ENCODE measurements at places on chromosomes 11 and 22. TPM values are rescaled to one million over a fixed set of nuclear protein-coding genes. Genes with fewer than 3 reads are reported as not detected.

DNA sequence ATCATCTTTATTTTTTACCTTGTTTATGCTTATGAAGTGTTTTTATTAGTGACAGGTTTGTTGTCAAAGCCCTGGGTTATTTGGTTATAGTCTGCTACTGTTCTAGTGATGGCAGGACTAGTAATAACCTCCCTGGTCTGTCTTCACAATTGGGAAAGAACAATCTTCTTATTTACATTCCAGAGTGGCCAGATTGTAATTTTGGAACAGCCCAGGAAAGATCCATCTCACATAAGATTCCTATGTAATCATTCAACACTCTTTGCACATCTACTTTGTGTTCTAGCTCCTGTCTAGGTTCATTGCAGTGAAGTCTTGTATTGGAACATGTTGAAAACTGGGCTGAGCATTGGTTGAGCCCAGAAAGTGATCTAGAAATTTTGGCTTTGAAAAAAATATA lies 63.8 kb downstream of the CYB5R2 start:
- no peak overlapping the region for H3K27ac ChIP-seq
- no peak for DNase-seq
- H3K4me1 ChIP-seq = peaks cover 36% of the 10 kb centered on the region

GRCh38 chr11:70611821-70612220 lies 213.5 kb downstream of the CTTN start:
- no peak overlapping the region for H3K27ac ChIP-seq
- H3K36me3 ChIP-seq = peaks cover 5% of the 10 kb centered on the region
- DNase-seq = no peak
- H3K4me1 ChIP-seq = no peaks in the 10 kb centered on the region
- H3K4me3 ChIP-seq = no peak overlapping the region
- peaks cover 9% of the 10 kb centered on the region for H3K27me3 ChIP-seq

The TMEM121B gene
- 0.05 TPM for total RNA-seq

DNA sequence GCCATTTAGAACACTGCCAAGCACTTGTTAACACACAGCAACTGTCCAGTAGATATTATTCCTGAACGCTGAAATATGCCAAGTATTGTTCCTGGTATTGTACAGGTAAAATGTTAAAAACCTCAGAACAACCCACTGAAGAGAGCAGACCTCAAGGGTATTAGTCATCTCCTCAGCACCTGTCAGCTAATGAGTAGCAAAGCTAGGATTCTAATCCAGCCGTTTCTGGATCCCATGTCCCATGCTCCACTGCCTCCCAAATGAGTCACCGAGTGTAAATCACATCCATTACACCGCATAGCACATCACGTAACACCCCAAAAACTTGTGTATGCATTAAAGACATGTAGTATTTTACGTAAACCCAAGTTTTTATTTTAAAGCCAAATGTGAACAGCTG lies 705.4 kb upstream of the TENM4 start:
- H3K36me3 ChIP-seq = no peaks in the 10 kb centered on the region
- no peak overlapping the region for H3K27ac ChIP-seq
- H3K4me3 ChIP-seq = no peak overlapping the region
- no peaks in the 10 kb centered on the region for H3K27me3 ChIP-seq
- H3K4me1 ChIP-seq = no peaks in the 10 kb centered on the region

GRCh38 chr11:7826324-7826723 lies 29.6 kb upstream of the OR5P2 start:
- no peak for DNase-seq
- no peak overlapping the region for H3K4me3 ChIP-seq
- no peaks in the 10 kb centered on the region for H3K27me3 ChIP-seq
- no peaks in the 10 kb centered on the region for H3K4me1 ChIP-seq
- H3K27ac ChIP-seq = no peak overlapping the region
- H3K36me3 ChIP-seq = no peaks in the 10 kb centered on the region

The OR8G5 gene
- not detected for total RNA-seq

- no peak overlapping the region for H3K4me3 ChIP-seq
- H3K27me3 ChIP-seq = no peaks in the 10 kb centered on the region
- no peak for DNase-seq
- H3K4me1 ChIP-seq = no peaks in the 10 kb centered on the region
These were observed 907.1 kb downstream of the DLG2 start for GRCh38 chr11:84719935-84720577.

The RTN4RL2 gene
- 0.35 TPM for total RNA-seq

DNA sequence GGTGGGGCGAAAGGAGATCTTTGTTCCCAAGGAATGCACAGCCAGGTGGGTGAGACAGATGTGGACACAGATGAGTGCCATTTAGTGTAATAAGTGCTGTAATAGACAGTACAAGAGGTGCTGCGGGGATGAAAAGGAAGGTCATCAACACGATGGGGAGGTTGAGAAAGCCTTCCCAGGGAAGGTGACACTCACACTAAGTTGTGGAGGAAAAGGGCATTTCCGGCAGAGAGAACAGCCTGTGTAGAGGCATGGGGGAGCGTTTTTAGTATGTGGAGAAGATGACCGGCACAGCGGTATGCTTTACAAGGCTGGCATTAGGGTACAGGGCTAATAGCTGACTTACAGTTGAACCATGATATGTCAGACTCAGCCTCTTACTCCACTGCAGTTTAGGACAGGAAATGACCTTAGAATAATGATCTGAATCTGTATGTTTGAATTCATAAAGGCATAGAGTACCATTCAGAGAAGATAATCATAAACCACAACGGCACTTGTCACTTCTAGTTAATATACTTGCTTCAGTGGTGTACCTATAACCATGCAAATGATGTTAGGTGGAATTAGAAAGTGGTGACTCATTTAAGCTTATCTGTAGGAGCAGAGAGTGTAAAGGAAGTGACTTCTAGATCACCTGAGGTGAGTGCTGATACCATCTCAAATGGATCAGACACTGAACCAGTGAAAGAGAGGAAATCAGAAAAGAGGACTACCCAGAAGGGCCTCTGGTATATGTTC lies 60.6 kb downstream of the FAM83F start:
- no peak overlapping the region for H3K4me3 ChIP-seq
- no peaks in the 10 kb centered on the region for H3K36me3 ChIP-seq
- DNase-seq = no peak
- H3K4me1 ChIP-seq = peaks cover 19% of the 10 kb centered on the region

The ANKK1 gene
- total RNA-seq = not detected

DNA sequence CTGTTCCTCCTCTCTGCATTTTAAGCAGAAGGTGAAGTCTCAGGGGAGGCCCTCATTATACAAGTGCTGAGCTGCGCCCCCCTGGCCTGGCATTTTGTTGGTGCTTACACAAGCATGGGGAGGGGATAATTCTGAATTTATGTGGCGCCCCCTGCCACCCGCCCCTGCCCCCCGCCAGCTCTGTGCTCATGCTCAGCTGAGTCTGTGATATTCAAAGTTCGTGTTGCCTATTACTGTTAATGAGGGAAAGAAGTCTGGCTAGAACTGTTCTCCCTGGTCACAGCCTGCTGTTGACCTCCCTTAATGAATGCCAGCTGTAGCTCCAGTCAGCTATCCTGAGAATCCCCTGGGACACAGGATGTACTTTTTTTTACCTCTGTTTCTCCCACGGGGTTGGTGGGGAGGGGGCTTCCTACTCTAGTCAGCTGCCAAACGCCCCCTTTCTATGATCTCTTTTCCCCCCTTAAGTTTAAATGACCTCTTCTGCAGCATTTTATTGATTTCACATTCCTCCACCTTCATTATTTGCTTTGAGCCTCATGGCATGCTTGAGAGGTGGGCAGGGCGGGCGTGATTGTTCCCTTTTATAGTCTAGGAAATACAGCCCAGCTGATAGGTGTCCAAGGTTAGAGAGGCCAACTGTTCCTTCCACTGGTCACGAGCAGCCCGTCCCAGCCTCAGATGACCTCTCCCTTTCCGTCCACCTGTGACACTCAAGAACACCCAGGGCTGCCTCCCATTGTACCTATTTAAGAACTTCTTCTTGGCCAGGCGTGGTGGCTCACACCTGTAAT lies 12.2 kb downstream of the USP2 start:
- no peak overlapping the region for H3K4me3 ChIP-seq
- no peak for DNase-seq
- no peaks in the 10 kb centered on the region for H3K36me3 ChIP-seq
- peaks cover 4% of the 10 kb centered on the region for H3K27me3 ChIP-seq

DNA sequence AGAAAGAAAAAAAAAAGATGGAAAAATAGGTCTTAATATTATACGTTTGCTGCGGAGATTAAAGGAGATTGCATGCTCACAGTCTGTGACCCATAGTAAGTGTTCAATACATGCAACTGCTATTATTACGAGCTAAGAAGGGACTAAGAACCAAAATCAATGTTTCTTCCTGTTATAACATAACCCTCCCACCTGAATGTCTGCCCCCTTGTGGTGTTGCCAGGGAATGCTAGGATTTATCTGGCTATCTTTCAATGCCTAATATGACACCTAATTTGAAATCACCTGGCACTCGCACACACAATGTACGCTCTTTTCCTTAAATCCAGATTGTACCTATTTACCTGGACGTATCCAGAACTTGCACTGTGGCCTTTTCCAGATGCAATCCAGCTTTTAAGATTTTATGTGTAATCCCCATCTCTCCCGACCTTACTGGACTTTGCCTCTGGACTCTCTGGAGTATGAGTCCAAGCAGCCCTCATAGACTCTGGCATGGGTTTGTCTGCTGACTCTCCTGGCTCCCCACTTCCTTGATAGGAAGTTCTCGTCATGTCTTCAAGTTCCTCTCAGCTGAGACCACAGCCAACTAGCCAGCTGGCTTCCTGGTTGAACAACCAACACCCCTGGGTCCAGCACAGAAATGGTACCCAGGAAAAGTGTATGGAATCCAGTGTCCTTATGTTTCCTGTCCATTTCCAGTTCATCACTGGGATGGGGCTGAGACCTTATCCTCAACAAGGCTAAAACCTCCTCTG lies 151.5 kb downstream of the CCDC34 start:
- no peaks in the 10 kb centered on the region for H3K36me3 ChIP-seq
- no peak for DNase-seq
- peaks cover 91% of the 10 kb centered on the region for H3K4me1 ChIP-seq

- H3K27me3 ChIP-seq = peaks cover 42% of the 10 kb centered on the region
- H3K36me3 ChIP-seq = no peaks in the 10 kb centered on the region
- H3K4me3 ChIP-seq = no peak overlapping the region
These were observed 137.8 kb downstream of the CEP164 start for GRCh38 chr11:117465236-117465997.

GRCh38 chr22:40463017-40463631 lies 92.7 kb downstream of the SGSM3 start:
- no peaks in the 10 kb centered on the region for H3K4me1 ChIP-seq
- no peak for DNase-seq
- H3K27ac ChIP-seq = no peak overlapping the region
- no peak overlapping the region for H3K4me3 ChIP-seq
- peaks cover 2% of the 10 kb centered on the region for H3K27me3 ChIP-seq
- H3K36me3 ChIP-seq = peaks cover 25% of the 10 kb centered on the region

DNA sequence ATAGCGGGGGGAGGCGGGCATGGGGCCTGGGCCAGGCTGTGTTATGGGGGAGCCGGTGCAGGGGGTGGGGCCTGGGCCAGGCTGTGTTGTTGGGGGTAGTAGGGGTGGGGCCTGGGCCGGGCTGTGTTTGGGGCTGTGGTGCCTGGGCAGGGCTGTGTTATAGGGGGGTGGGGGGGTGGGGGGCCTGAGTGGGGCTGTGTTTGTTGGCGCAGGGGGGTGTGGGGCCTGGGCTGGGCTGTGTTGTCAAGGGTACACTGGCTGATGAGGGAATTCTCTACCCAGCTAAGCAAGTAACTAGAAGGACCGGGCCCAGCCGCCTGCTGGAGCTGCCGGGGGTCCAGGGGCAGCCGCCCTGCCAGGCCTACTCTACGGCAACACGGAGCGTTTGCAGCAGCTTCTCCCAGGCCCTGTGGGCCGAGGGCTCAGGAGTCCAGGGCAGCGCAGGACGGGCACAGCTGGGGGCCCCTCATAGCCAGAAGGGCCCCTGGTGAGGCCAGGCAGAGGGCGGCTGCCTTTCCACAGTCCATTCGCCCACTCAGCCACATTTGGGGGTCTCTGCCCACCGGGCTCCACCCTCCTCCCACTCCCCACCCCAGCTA lies 10.1 kb upstream of the PIM3 start:
- H3K27me3 ChIP-seq = no peaks in the 10 kb centered on the region
- no peak overlapping the region for H3K27ac ChIP-seq
- H3K4me3 ChIP-seq = no peak overlapping the region
- no peaks in the 10 kb centered on the region for H3K36me3 ChIP-seq

GRCh38 chr11:128868841-128869671 lies 2.0 kb upstream of the KCNJ1 start:
- no peaks in the 10 kb centered on the region for H3K36me3 ChIP-seq
- H3K27me3 ChIP-seq = peaks cover 16% of the 10 kb centered on the region
- H3K4me1 ChIP-seq = peaks cover 22% of the 10 kb centered on the region
- no peak for DNase-seq
- H3K27ac ChIP-seq = no peak overlapping the region
- H3K4me3 ChIP-seq = no peak overlapping the region

The MCAT gene
- total RNA-seq = 18.3 TPM

The SLC22A9 gene
- total RNA-seq = not detected

DNA sequence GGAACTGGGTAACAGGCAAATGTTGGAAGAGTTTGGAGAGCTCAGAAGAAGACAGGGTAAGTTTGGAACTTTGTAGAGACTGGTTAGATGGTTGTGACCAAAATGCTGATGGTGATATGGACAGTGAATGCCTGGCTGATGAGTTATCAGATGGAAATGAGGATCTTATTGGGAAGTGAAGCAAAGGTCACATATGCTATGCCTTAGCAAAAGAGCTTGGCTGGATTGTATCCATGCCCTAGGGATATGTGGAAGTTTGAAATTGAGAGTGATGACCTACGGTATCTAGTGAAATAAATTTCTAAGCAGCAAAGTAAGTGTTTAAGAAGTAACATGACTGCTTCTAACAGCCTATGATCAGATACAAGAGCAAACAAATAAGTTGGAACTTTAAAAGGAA lies 17.8 kb downstream of the BBOX1 start:
- H3K27ac ChIP-seq = peak overlapping the region; percentile 38
- peaks cover 29% of the 10 kb centered on the region for H3K4me1 ChIP-seq
- peak overlapping the region; percentile 36 for H3K4me3 ChIP-seq
- no peaks in the 10 kb centered on the region for H3K27me3 ChIP-seq

DNA sequence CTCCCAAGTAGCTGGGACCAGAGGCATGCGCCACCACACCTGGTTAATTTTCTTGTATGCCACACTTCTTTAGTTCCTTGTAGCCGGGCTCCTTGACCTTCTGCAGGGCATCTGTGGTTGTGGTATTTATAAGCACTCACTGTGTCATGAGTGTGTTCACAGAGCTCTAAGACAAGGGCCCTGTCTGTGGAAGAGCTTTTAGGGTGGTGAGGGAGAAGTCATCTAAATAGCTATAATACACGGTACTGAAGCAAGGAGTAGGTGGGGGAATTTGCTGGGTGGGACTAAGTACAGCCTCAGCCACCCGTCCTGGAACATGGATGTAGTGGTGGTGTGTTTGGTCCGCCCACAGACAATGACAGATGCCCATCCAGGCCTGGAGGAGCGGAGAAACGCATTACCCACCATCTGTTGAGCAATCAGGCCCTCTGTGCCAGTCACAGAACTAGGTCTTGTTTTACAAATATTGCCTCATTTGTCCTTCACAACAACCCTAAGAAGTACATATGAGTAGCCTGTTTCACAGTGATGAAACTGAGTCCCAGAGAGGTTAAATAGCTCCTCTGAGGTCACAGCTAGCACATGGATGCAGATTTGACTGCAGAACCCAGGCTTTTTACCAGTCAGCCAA lies 10.1 kb downstream of the ACO2 start:
- H3K4me3 ChIP-seq = no peak overlapping the region
- H3K4me1 ChIP-seq = peaks cover 58% of the 10 kb centered on the region
- H3K36me3 ChIP-seq = no peaks in the 10 kb centered on the region
- peak overlapping the region; percentile 75 for H3K27ac ChIP-seq
- no peaks in the 10 kb centered on the region for H3K27me3 ChIP-seq
- DNase-seq = no peak

GRCh38 chr22:47592791-47593190 lies 830.3 kb downstream of the TBC1D22A start:
- peaks cover 25% of the 10 kb centered on the region for H3K36me3 ChIP-seq
- H3K4me1 ChIP-seq = no peaks in the 10 kb centered on the region
- H3K4me3 ChIP-seq = no peak overlapping the region
- H3K27ac ChIP-seq = no peak overlapping the region

GRCh38 chr11:24400059-24400665 lies 96.7 kb upstream of the LUZP2 start:
- H3K27me3 ChIP-seq = no peaks in the 10 kb centered on the region
- H3K4me3 ChIP-seq = peak overlapping the region; percentile 30
- DNase-seq = no peak
